ENCODE measurements at places on chromosomes 12 and 14. TPM values are rescaled to one million over a fixed set of nuclear protein-coding genes. Genes with fewer than 3 reads are reported as not detected.

DNA sequence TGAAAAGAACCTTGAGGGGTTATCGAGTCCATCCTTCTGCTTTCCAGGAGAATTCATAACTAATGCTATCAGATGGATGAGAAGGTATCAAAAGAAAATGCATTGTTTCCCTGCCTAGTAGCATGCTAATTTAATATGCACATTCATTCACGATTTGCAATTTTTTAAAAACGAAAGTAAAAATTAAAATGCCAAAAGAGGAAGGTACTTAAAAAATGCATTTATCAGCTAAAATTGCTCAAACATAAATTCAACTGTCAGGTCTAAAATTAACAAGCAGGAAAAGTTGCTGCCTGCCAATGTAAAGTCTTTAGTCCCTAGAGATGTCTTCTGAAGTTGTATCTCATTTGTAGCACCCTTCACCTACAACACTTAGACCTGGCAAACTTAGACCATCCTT lies 7.9 kb downstream of the ATF7 start:
- peak; percentile 36 for DNase-seq

DNA sequence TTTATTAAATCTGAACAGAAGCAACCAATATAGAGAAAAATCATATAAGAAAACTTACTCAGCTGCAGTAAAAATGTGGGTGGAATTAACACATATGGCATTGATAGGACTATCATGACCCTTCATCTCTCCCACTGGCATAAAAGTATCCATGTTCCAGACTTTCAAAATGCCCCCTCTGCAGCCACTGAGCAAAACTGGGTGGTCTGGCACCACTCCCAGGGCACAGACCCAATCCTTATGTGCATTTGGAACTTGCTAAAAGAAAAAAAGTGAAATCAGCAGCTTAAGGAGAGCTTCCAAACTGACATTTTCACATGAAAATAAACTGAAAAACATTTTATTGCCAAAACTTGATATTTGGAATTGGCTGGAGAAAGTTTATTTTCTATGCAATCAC lies 141.5 kb downstream of the KIF21A start:
- no peak for DNase-seq

- DNase-seq, result no peak
Observed at GRCh38 chr14:33908540-33909223, 42.2 kb downstream of the EGLN3 start.

DNA sequence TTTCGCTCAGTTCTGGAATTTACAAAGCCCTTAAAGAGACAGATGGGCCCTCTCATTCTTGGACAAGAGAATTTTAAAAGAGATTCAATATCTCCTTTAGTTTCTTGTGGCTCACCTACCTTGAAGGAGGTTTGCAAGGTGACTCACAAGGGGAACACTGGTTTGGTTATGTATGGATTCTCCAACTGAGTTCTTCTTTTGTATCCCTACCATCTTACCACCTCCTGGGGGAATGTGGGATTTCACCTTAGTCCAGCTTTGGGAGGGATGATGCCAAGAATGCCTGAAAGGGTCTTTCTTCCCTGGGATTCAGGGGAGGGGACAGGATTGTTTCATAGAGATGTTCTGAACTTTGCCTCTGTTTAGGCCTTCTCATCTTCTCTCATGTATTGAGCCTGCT lies 3.7 kb downstream of the PPP4R4 start:
- DNase-seq, result no peak

DNA sequence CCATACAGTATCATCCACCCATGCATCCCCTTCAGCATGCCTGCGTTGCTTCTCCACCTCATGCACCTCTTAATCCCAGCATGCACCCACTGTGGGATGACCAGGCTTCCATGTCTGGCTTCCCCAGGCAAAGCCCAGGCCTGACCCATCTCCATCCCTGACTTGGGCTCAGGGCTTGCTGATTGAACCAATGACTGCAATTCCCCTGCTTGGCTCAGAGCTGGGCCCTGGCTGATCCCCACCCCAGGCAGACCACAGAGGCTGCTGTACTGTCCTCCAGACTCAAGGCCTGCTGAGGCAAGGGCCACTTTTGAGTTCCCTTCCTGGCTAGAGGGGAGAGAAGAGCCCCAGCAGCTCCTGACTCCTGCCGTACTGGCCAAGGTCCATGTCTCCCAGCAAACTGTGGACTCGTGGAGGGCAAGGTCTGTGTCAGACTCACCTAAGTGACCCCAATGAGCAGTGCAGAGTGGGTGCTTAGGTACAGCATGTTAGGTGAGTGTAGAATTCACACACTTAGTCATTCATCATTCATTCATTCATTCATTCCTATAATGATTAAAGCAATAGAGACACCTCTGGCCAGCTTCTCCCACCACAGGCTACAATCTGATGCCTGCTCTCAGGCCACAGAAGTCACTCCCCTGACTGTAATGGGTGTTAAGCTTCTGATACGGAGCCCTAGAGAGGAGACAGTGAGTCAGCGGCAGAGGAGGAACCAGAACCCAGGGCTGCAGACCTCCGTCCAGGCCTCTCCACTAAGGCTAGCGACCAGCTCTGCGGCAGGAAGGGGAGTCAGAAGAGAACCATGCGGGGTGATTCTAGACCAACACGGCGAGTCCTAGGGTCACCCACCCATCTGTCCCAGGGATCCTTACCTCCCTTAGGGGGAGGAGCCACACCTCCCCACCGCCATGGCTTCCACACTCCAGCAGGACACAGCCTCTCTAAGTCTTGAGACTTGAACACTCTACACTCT lies 2.9 kb downstream of the BEGAIN start:
- DNase-seq, result no peak

DNA sequence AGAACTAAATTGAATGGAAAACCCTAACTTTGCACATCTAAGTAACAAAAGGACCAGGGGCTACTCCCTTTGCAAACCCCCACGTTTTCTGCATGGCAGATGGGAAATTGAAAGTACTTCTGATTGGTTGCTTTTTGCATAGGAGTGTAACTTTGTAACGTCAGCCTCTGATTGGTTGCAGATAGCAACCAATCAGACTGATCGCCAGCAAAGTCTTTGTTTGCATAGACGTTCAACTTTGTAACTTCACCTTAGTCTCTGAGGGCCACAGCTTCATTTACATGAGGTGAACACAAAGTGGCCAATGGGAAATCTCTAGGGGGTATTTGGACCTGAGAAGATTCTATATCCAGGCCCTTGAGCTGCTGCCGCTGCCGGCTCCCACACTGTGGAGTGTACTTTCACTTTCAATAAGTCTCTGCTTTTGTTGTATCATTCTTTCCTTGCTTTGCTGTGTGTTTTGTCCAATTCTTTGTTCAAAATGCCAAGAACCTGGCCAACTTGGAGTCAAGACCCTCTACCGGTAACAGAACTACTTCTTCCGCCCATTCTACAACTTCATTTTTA lies 102.5 kb upstream of the PRICKLE1 start:
- DNase-seq, result peak; percentile 30

DNA sequence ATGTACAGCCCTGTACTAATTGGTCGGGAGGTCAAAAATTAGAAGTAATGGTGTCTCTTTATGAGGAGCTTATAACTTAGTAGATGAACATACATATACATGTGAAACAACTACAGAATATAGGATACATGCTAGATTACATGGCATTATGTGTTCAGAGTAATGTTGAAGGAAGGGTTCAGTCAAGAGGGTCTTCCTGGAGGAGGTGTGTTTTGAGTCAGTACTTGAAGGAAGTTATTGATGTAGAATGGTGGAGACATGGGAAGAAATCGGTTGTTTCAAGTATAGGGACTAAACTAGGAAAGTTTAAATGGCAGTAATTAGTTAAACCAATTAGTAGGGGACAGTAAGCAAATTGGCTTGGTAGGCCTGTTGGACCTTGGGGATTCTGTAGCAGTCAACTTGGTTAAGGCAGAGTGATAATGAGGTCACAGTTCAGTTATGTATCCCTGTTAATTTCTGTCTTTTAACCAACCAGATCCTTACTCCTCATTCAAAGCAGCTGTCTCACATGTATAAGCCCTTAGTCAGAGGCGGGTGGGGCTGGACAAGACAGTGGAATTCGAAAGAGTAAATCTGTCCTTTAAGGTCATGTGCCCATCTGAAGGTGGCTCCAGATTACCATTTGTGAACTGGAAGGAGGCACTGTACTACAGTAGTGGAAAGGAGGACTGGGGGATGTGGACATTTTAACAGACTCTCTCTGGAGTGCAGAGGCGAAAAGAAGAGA lies 3.5 kb upstream of the ANKRD52 start:
- DNase-seq, result peak; percentile 65

The SYCP3 gene
- 0.18 TPM for total RNA-seq

The DPF3 gene
- total RNA-seq, result 16.3 TPM

The PRPH gene
- 0.33 TPM for total RNA-seq

The ZNF605 gene
- 18.3 TPM for total RNA-seq

The GLS2 gene
- total RNA-seq, result not detected

The ACOT6 gene
- not detected for total RNA-seq

The ATP2B1 gene
- total RNA-seq, result 56.8 TPM
